Activated T-helper 2 cell treated with anti-CD3 and anti-CD28 coated beads, Interferon-gamma antibody, Interleukin-2, Interleukin-4, amounts not matched to agents 10 μg/mL and 5 μg/mL and 100 μg/mL, durations not matched to agents 14 hours and 24 hours and 36 hours (primary cell): ENCODE measurements at places on chromosomes 6 and 20. TPM values are rescaled to one million over a fixed set of nuclear protein-coding genes. Genes with fewer than 3 reads are reported as not detected.

Gene IL17A
- total RNA-seq, result 0.18 TPM in 1 of 2 replicates, not detected in the other

Gene GGTLC1
- not detected in 2 replicates for total RNA-seq

DNA sequence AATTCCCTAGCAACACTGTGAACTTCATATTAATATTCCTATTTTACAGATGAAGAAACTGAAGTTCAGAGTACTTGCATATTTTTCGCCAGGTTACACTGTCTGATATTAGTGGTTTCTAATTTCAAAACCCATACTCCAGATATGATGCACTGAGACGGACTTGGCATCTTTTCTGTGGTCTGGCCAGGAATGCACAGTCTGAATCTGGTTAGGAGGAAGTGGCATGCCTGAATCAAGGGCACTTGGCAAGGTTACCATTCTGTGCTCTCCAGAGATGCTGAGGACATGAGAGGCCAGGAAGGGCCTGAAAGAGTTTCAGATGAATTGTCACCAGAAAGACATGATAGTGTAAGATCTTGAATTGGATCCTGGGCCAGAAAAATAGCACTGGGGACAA, 150.1 kb downstream of the HAO1 start:
- no peak for DNase-seq

DNA sequence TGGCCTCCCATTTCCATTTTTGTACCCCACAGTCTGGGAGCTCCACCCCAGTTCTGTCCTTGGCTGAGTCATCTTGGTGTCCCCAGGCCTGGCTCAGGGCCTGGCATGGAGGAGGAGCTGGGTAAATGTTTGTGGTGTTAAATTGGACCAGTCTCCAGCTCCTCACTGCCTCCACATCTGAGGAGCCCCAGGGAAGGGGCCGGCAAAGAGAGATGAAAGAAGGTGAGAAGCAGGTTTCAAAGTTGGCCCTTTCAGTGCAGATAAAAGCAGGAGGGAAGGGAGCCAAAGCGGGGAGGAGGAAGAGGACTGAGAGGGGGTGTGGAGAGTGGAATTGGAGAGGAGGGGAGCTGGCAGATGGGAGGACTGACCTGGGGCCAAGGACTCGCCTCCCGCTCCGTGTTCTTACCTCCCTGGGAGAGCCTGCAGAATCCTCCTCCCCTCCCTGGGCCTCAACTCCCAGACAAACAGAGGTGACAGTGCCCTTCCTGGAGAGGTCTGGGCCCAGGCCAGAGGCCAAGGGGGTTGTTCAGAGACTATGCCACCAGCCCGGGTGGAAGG, 89.0 kb downstream of the CD40 start:
- DNase-seq, result no peak

Gene TXLNB
- 0.05 TPM in 1 of 2 replicates, not detected in the other for total RNA-seq

GRCh38 chr6:109428889-109429477, 11.4 kb downstream of the PPIL6 start:
- no peak for DNase-seq

DNA sequence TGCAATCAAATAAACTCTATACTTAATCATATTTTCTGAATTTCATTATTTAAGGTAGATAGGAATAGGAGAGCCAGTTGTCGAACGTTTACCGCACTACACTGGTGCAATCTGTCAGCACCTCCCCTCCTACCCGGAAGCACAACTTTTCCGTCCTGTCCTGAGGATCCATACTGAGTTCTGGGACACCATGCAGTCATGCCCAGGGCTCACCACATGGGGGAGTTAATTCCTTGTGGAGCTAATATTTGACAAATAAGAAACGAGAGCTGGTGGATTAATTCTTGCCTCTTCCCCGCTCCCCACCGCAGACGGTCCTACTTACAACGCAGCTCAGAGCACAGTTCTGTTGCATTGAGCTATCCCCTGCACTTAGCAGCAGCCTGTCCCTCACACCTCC, 107.7 kb upstream of the RALGAPA2 start:
- DNase-seq, result no peak

GRCh38 chr20:19114410-19114809, 98.0 kb upstream of the SLC24A3 start:
- DNase-seq, result no peak

DNA sequence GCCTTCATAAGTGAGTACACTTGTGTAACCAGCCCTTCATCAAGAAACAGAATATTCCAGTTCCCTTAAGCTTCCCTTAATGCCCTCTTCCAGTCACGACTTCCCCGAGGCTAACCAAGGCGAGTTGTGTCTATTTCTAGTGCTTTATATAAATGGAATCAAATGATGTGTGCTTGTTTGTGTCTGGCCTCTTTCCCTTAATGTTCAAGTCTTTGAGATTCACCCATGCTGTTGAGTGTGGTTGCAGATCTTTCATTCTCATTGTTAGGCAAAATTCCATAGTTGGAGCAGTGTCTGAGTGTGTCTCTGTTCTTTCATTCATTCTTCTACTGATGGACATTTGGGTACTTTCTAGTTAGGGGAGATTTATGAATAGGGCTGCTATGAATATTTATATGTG, 135.0 kb downstream of the CEBPB start:
- no peak for DNase-seq

- no peak for DNase-seq
Observed at GRCh38 chr20:6341491-6341890, 218.7 kb upstream of the FERMT1 start.

GRCh38 chr6:104326173-104327001, 533.3 kb downstream of the HACE1 start:
- DNase-seq, result no peak

Gene SNRPB2
- total RNA-seq, result 115 and 125 TPM in 2 replicates

Gene TRIM31
- not detected in 2 replicates for total RNA-seq

DNA sequence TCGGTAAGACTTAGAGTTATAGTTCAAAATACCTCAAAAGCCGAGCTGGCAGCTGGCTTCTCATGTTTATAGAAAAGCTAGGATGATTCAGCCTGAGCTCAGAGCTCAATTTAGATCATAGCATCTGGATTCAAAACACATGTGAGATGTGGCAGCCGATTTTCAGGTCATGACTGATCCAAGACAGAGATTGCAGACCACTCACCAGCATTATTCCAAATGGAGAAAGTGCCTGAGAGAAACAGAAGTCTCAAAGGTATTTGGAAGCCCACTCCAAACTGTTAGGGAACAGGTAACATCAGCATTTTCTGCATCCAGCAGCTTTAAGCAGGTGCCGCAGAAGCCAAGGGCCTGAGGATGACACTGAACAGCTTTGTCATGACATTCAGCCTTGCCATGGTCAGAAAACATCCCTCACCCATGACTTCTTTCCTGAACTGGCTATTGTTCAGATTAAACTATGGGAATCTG, 102.2 kb downstream of the BACH2 start:
- DNase-seq, result no peak

DNA sequence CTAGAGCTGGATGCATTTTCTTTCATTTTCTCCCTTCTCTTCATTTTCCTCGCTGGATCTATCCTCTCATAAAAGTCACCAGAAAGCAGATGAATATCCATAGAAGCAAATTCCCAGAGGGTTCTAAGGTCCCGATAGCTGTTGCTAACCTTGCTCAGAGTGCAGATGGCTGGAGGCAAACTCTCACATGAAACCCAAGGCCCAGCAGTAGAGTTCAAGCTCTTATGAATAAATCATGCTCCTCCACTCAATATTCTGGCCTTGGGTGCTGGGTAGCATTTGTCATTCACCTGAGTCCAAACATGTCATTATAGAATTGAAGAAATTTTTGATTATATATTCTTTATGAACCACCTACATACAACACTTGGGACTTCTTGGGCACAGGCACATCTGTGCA, 539.7 kb upstream of the MARCKS start:
- no peak for DNase-seq

Gene SMLR1
- total RNA-seq, result not detected in 2 replicates

DNA sequence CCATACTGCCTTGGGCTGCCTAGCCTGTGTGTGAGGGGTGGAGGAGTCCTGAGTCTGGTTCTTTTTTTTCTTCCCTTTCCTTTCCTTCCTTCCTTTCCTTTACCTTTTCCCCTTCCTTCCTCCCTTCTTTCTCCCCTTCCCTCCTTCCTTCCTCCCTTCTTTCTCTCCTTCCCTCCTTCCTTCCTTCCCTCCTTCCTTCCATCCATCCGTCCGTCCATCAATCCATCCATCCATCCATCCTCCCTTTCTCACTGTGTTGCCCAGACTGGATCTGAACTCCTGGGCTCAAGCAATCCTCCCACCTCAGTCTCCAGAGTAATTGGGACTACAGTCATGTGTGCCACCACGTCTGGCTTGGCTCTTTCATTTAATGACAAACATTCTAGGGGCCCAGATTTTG, 750.7 kb upstream of the CHD6 start:
- DNase-seq, result no peak

DNA sequence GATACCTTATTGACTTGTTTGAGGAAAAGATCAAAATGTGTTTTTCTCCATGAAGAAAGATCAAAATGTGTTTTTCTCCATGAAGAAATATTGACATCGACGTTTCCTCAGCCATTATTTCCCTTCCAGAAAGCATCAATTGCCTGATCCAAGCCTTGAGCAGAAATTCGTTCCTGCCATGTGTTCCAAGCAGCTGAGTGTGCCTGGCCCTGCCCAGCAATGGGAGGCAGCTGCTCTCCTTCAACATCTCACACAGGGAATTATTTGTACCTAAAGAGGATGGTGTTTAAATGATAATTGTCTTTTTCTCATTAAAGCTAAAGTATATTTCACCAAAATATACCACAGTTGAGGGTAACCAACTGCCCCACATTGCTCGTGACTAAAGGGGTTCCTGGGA, 7.8 kb upstream of the DUSP22 start:
- DNase-seq, result no peak

Gene TREML4
- total RNA-seq, result not detected in 2 replicates

Gene PRSS16
- 0.55 and 0.57 TPM in 2 replicates for total RNA-seq

GRCh38 chr20:1448081-1448620, 18.5 kb downstream of the NSFL1C start:
- no peak for DNase-seq

GRCh38 chr6:143701349-143702234, 23.8 kb downstream of the PHACTR2 start:
- DNase-seq, result no peak

GRCh38 chr6:150410906-150411305, 42.1 kb downstream of the IYD start:
- DNase-seq, result no peak

GRCh38 chr6:79440598-79440997, 96.6 kb downstream of the LCA5 start:
- no peak for DNase-seq

Gene CDH26
- 0.30 and 0.85 TPM in 2 replicates for total RNA-seq

- DNase-seq, result no peak
Observed at GRCh38 chr6:150253489-150253888, 110.6 kb downstream of the PPP1R14C start.

- no peak for DNase-seq
Observed at GRCh38 chr6:129314575-129314974, 395.4 kb downstream of the ARHGAP18 start.

Gene RCAN2
- not detected in 2 replicates for total RNA-seq

DNA sequence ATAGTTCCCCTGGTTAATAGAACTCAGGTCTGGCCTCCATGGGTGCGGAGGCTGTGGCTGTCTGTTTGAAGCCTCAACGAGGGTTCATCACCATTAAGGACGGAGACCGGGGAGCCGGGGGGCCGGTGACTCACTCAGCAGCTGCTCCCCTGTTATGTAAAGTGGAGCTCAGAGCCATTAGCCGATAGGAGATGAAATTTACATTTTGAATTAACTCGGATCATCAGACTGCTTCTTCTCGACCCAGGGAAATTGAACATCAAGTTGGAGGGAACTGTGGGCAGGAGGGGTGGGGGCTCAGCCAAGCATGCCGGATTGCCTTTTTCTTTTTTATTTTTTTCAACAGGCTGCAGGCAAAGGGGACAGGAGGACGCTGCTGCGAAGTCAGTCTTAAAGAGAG, 12.3 kb downstream of the PCK1 start:
- DNase-seq, result no peak

Gene POFUT1
- total RNA-seq, result 67.4 and 68.8 TPM in 2 replicates

Gene LPA
- not detected in 2 replicates for total RNA-seq

GRCh38 chr20:46364670-46365486, 41.5 kb downstream of the ELMO2 start:
- DNase-seq, result no peak

- DNase-seq, result no peak
Observed at GRCh38 chr6:9307786-9308185, 872.4 kb upstream of the SLC35B3 start.

Gene NKX2-2
- not detected in 2 replicates for total RNA-seq
